ENCODE measurements at places on chromosomes 4 and X.

- no peak for DNase-seq
These were observed 82.3 kb downstream of the PRKX start for GRCh38 chrX:3631196-3631595.

- no peak for DNase-seq
These were observed 3.8 kb downstream of the APLN start for GRCh38 chrX:129650821-129651510.

GRCh38 chr4:2066011-2066551, 7.0 kb downstream of the NAT8L start:
- no peak for DNase-seq

- peak; percentile 37 for DNase-seq
These were observed 98.3 kb upstream of the MAOA start for GRCh38 chrX:43557792-43558191.

- DNase-seq: no peak
These were observed 7.5 kb upstream of the LHFPL1 start for GRCh38 chrX:112687189-112687691.

- no peak for DNase-seq
These were observed 427.2 kb downstream of the MAPK10 start for GRCh38 chr4:85932500-85933290.

DNA sequence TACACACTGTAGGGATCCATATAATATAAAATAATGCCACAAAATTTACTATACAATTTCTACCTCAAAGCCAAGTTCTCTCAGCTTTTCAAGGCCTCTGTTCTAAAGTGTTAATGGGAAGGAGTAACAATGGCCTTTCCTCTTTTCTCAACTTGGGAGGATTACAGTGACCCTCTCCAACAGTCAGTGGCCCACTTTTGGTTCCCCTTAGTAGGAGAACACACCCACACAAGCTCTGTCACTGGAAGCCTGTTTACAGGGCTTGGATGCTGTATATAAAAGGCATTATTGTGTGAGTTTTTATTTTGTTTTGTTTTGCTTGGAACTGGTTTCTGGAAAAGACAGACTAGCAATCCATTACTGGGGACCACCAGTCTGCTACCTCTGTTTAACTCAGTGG, 1.8 kb downstream of the ARHGEF6 start:
- DNase-seq: no peak

- no peak for DNase-seq
These were observed 25.4 kb upstream of the SLITRK4 start for GRCh38 chrX:143661286-143661685.

DNA sequence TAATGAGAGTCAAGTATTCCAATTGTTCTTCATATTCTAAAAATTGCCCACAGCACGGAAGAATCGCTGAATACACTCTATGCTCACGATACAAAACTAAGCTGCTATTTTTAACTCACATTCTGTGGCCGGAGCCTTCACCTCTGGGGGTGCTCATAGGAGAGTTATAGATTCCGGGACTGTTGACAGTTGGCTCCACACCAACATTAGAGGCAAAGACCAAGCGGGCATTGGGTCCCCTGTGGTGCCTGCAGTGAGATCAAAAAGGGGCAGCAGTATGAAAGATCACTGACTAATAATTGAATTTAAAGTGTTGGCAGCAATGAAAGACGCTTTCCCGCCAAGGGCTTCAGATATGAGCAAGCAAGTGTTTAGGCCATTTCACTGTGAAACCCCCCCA, 146.0 kb downstream of the TMEM144 start:
- no peak for DNase-seq

GRCh38 chr4:3046162-3046561, 28.2 kb downstream of the HTT-AS start:
- DNase-seq: no peak
